ENCODE measurements at places on chromosomes 13 and 19. TPM values are rescaled to one million over a fixed set of nuclear protein-coding genes. Genes with fewer than 3 reads are reported as not detected.

DNA sequence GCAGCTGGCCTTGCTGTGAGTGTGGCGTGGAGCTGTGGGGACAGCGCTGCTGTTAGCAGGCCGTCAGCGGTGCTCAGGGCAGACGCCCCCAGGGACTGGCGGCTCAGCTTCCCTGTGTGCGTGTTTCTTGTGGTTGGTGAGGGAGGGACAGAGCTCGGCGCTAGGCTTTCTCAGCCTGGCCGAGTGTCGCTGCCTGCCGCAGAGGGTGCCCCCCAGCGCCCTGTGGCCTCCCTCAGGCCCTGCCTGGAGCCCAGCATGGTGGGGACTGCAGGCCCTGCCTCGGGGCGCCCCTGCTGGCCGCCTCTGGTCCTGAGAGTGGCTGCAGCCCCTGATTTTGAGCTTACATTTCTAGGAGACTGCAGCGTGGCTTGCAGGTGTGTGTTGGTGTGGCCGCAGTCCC, 35.5 kb downstream of the DOT1L start:
- H3K4me3 ChIP-seq, result no peak overlapping the region
- H3K27ac ChIP-seq, result no peak overlapping the region
- H3K4me1 ChIP-seq, result no peaks in the 10 kb centered on the region
- no peak for DNase-seq
- H3K27me3 ChIP-seq, result no peaks in the 10 kb centered on the region
- H3K36me3 ChIP-seq, result no peaks in the 10 kb centered on the region

DNA sequence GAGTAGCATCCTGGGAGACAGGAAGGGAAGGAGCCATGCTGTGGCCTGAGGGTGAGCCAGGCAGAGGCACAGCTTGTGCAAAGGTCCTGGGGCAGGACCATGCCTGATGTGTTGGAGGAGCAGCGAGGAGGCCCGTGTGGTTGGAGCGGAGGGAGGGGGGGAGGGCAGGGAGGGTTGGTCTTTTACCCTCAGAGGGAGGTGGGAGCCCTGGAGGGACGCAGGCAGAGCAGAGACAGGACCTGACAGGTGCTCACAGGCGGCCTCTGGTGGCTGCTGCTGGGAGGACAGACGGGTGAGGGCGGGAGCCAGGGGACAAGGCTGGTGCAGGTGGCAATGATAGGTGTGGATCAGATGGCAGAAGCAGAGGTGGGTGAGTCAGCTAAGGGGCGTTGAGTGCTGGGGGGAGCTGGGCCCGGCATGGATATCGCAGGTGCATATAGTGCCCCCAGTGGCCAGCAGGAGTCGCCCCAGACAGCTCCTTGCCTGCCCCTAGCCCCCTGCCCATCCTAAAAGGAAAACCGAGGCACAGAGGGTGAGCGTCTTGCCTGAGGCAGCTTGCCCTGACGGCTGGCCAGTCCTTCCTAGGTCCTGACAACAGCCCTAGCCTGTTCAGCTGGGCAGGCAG, 9.8 kb upstream of the GNA15 start:
- no peaks in the 10 kb centered on the region for H3K27me3 ChIP-seq
- no peaks in the 10 kb centered on the region for H3K36me3 ChIP-seq
- no peak overlapping the region for H3K27ac ChIP-seq

GRCh38 chr19:418761-419671, 10.1 kb upstream of the C2CD4C start:
- no peak for DNase-seq
- H3K4me3 ChIP-seq, result no peak overlapping the region
- H3K36me3 ChIP-seq, result no peaks in the 10 kb centered on the region
- no peak overlapping the region for H3K27ac ChIP-seq
- no peaks in the 10 kb centered on the region for H3K4me1 ChIP-seq

DNA sequence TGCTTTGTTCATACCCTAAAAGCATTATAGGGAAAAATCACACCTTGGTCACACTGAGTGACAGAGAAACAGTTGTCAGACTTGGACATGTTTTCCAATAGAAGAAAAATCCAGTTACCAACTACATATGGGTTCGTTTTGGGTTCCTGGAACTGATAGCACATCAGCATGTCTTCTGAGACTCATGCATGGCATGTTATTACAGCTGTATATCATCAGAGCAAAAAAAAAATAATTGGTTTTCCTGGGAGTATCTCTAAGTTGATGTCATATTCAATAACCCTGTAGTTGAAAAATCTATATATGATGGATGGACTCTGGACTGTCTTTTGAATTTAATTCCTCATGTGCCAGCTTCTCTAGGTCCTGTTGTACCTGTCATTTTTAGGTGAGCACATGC, 211.6 kb downstream of the DNAJC15 start:
- no peak for DNase-seq
- no peak overlapping the region for H3K4me3 ChIP-seq
- no peaks in the 10 kb centered on the region for H3K36me3 ChIP-seq
- no peaks in the 10 kb centered on the region for H3K27me3 ChIP-seq
- no peak overlapping the region for H3K27ac ChIP-seq

DNA sequence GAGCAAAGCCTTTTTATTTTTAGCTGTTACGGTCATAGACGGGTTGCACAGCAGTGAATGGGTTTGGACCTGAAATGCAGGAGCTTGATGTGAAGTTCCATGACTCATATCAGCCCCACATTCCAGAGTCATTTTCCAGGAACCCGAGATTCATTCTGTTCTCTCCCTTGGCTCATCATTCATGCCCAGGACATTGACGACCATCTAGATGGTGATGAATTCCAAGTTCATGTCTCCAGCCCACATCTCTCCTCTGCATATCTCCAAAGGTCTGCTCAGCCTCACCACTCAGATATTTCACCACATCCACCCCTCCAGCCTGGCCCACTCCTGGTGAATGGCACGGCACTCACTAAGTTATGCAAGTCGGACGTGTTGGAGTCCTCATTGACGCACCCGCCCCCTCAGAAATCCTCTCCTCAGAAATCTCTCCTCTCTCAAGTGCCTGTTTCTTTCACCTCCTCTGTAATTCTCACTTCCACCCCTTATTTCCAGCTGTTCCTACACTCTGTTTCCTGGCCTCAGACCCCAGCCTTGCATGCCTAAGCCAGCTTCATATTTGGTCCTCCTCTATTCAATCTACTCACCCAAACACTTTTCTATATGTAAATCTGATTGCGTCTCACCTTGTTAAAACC, 83.1 kb downstream of the ALOX5AP start:
- no peaks in the 10 kb centered on the region for H3K27me3 ChIP-seq
- no peaks in the 10 kb centered on the region for H3K36me3 ChIP-seq
- H3K4me3 ChIP-seq, result no peak overlapping the region
- no peak for DNase-seq
- no peaks in the 10 kb centered on the region for H3K4me1 ChIP-seq

- no peak overlapping the region for H3K4me3 ChIP-seq
- no peak for DNase-seq
- H3K27ac ChIP-seq, result no peak overlapping the region
- peaks cover 9% of the 10 kb centered on the region for H3K4me1 ChIP-seq
- no peaks in the 10 kb centered on the region for H3K27me3 ChIP-seq
Observed at GRCh38 chr13:20826843-20827560, 53.2 kb upstream of the EEF1AKMT1 start.

- H3K36me3 ChIP-seq, result no peaks in the 10 kb centered on the region
- no peak overlapping the region for H3K4me3 ChIP-seq
- no peak overlapping the region for H3K27ac ChIP-seq
- no peak for DNase-seq
- peaks cover 5% of the 10 kb centered on the region for H3K4me1 ChIP-seq
- no peaks in the 10 kb centered on the region for H3K27me3 ChIP-seq
Observed at GRCh38 chr13:24183741-24184182, 23.2 kb downstream of the SPATA13 start.

ZFR2 gene
- total RNA-seq, result not detected

C19orf12 gene
- 25.2 TPM for total RNA-seq

MISP gene
- 130 TPM for total RNA-seq

C19orf67 gene
- total RNA-seq, result not detected

FLT3LG gene
- 0.18 TPM for total RNA-seq
